ENCODE measurements at places on chromosomes 1 and 21.

- DNase-seq = no peak
These were observed 411.3 kb downstream of the DISC1 start for GRCh38 chr1:232037774-232038388.

- no peak for DNase-seq
These were observed 683.1 kb downstream of the LTN1 start for GRCh38 chr21:28309596-28309995.

DNA sequence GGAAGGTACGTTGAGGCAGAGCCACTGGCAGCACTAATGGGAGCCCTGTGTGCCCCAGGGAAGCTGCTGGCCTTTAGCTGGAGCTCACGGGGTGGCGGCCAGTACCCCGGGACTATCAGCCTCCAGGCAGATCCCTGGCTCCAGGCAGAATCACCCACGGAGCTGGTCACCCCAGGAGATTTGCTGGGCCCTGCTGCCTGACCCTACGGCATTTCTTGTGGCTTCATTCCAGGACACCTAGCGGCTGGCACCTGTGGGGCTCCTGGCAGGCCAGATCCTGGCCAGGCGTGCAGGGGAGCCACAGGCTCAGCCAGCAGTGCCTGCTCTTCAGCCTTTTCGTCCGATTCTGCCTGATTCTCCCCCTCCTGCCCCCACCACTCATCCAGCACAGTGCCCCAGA is 7.1 kb downstream of the PADI1 start:
- DNase-seq = no peak

DNA sequence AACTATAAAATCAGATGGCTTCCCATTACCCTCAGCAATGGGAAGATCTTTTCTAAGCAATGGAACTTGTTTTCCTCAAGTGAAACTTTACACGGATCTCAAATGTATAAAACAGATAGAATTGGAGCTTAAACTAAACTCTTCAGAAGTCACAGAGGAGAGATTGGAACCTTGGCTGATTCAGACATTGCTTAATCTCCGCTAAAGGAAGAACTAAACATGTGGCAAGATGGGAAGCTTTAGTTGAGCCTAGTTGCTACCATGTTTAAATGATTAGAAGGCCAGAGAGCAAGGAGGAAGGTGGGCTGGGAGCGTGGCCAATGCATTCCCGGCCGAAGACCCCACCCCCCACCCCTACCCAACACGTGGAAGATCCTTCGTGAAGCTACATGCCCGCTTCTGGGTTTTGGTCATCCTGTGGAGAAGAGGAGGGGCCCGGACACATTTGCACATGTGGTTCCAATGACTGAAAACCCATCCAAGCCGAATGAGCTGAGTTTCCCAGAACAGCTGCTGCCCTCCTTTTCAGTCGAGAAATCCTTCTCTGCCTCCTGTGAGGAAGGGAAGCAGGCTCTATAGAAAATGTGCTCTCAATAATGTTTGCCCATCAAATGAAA is 164.3 kb downstream of the MIS18A start:
- DNase-seq = no peak

DNA sequence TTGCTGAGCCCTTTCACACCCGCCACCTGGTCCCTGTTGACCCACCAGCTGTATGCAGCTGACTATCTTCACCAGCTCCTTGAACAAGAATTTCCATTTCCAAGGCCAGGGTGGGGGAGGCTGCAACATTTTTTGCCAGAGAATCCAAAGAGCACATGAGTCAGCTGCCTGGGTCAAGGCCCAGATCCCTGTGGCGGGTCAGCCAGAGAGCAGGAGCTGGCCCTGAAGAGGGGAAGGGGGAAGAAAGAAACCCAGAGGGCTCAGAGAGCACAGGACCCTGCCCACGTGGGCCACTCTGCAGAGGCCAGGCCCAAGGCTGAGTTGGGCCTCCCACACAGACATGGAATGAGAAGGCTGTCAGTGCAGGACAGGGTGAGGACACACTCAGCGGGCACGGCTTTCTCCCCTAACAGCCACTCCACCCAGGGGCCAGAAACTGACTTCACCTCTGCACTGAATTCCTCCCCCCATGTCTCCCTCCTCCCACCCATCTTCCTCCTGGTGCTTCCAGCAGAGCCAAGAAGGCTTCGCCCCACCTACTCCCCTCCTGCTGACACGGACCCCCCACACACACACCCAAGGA is 28.9 kb downstream of the S100A6 start:
- no peak for DNase-seq

DNA sequence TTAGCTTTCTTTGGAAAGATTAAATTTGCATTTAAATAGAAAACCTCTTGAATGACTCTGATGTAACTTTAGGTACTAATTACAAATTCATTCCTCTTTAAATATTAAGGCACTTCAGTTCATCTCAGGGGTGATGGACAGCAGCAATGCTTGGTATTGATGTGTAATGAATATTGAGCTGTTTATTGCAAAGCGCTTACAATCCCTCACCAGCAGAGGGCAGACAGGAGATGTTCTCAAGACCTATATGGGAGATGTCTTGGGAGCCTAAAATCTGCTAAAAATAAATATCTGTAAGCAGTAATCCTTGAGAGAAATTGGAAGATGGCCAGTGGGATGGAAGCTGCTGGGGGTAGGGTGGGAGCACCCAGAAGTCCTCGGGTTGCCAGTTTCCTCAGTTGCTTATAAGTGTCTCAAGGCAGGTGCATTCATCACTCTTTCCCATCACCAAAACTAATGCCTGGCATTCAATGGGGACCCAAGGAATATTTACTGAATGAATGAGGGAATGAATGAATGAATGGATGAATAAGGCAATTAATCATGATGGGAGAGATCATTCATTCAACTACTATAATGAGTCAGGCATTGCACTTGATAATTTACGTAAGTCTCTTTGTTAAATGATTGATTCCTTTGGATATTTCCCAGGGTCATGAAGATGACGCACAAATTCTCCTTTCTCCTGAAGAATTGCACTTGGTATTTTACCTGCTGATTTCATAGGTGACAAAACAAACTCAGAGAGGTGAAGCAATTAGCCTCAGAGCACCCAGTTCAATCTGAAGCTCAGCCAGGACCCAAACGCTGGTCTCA is 2.3 kb downstream of the KLHDC8A start:
- no peak for DNase-seq

- DNase-seq = no peak
These were observed 40.7 kb upstream of the DHCR24 start for GRCh38 chr1:54927472-54928240.

DNA sequence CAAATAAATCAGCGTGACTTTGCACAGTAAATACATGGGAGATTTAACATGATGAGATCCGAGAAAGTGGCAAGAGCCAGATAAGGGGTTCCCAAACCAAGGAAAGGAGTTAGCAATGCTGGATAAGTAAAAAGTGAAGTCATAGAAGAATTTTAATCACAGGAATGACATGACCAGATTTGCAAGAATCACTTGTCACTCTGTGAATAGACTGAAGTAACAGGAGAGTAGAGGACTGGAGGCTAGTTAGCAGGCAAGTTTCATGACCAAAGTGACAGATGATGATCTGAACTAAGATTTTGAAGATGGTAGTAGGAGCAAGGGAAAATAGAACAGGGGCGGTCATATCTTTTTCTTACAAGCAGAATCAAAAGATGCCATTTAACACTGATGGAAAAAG is 8.4 kb downstream of the CFH start:
- no peak for DNase-seq

All from stimulated activated CD4-positive, alpha-beta T cell treated with anti-CD3 and anti-CD28 coated beads, Interleukin-15, amount 100 ng/mL, for 48 hours (primary cell).